ENCODE measurements at places on chromosomes 7 and 10.

GRCh38 chr7:148894591-148894990 lies 10.5 kb upstream of the EZH2 start:
- no peak for DNase-seq

DNA sequence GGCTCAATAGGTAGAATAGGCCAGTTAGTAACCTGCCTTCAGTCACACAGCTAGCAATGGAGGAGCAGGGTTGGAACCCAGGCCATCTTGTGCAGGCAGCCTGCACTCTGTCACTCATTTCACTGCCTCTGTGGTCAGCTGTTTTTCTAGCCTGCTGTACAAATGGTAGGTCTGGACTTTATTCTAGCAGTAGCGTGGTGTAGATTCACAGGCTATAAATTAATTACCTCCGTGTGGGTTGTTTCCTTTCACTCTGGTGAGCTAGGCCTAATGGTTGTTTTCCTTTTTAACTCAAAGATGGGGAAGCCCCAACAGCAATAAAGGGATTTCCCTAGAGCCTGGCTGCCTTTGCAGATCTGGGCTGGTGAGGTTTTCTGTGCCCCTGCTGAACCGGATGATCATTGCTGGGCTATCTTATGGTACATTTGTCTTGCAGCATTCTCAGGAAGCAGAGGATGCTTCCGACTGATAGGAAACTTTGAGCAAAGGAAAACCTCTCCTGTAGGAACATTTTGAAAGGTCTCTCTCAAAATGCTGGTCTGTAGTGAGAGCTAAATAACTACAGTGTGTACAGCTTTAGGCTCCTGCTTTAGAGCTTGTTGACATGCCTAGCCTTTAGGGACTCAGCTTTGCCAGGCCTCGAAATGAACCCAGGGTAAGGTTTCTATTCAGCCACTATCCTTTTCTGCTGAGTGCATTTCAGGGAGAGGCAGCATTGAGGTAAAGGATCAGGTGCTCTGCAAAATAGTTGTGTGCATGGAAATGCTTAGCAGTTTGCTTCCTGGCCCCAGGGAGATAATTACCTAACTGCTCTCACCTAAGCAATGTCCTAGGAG lies 157.4 kb downstream of the ST7 start:
- no peak for DNase-seq

- no peak for DNase-seq
Measured at GRCh38 chr10:57830877-57831560, 436.7 kb downstream of the IPMK start.

- no peak for DNase-seq
Measured at GRCh38 chr7:9349625-9350024, 916.2 kb downstream of the NXPH1 start.
